ENCODE measurements at places on chromosomes 7 and 10. TPM values are rescaled to one million over a fixed set of nuclear protein-coding genes. Genes with fewer than 3 reads are reported as not detected.

GRCh38 chr7:148905093-148905666 is 21.1 kb upstream of the EZH2 start:
- H3K4me1 ChIP-seq = peaks cover 2% of the 10 kb centered on the region
- no peak for DNase-seq
- no peaks in the 10 kb centered on the region for H3K36me3 ChIP-seq
- H3K27me3 ChIP-seq = peaks cover 7% of the 10 kb centered on the region
- H3K4me3 ChIP-seq = no peak overlapping the region

GRCh38 chr10:6621536-6621935 is 41.5 kb upstream of the PRKCQ start:
- no peak overlapping the region for H3K4me3 ChIP-seq
- H3K27me3 ChIP-seq = no peaks in the 10 kb centered on the region
- peaks cover 11% of the 10 kb centered on the region for H3K4me1 ChIP-seq
- H3K36me3 ChIP-seq = peaks cover 13% of the 10 kb centered on the region

DNA sequence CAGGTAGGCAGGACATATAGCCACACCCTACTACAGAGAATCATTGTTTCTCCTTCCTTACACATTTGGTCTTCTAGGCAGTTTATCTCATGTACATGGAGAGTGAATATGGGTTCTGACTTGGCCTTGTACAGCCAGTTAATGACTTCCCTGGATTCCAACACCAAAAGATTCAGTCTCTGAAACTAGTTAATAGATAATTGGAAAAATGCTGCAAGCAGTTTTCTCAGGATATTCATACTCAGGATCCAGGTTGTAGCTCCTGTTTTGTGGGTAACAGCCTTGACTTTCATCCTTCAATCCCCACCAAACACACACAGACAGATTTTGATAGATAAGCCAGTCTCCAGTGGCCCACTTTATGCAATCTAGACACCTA is 690.2 kb downstream of the NRG3 start:
- H3K36me3 ChIP-seq = no peaks in the 10 kb centered on the region
- no peak for DNase-seq
- no peaks in the 10 kb centered on the region for H3K27me3 ChIP-seq
- no peak overlapping the region for H3K27ac ChIP-seq
- H3K4me1 ChIP-seq = no peaks in the 10 kb centered on the region

Gene SLC16A12
- not detected for total RNA-seq

- peaks cover 9% of the 10 kb centered on the region for H3K4me1 ChIP-seq
- no peak overlapping the region for H3K27ac ChIP-seq
- no peak overlapping the region for H3K4me3 ChIP-seq
Observed at GRCh38 chr10:89471110-89471809, 56.9 kb downstream of the IFIT5 start.
